ENCODE measurements at places on chromosomes 1 and 21. TPM values are rescaled to one million over a fixed set of nuclear protein-coding genes. Genes with fewer than 3 reads are reported as not detected.

- DNase-seq, result no peak
Observed at GRCh38 chr21:43834146-43834905, 30.7 kb upstream of the AGPAT3 start.

- DNase-seq, result no peak
Observed at GRCh38 chr1:58331156-58331555, 215.4 kb downstream of the OMA1 start.

DNA sequence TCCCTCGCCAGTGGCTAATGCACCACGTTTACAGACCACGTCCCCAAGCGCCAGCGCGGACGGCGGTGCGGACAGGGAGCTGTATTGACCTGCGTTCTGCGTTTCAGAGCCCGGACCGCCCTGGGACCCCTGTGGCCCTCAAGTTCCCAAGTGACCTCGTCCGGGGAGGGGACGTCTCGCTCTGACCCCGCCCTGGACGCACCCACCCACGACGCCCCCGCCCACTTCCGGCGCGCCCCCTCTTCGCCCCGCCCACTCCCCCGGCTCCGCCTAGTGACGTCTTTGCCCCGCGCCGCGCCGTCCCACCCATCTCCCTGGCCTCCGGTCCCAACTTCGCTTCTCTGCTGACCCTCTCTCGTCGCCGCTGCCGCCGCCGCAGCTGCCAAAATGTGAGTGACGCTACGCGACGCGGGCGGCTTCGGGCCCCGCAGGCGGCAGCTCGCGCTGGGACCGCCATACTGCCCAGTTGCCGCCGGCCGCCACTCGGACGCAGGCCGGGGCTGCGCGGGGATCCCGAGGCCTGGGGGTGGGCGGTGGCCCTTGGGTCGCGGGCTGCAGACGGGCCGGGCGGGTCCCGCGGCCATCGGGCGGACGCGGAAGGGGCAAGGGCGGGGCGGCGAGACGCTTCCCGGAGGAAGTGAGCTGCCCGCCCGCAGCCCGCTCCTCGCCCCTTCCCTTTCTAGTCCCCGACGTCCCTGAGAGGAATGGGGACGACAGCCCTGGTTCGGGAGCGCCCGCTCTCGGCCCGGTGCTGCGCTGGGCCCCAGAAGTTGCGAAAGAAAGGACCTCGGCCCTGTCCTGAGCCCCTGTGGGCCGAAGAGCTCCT, at the start of gene VAMP3:
Gene VAMP3, plus strand, starts transcription at position 300 of the 826 bp plus-strand sequence. Its CDS starts 88 bp downstream, at position 388.
- peak; percentile 91 for DNase-seq

DNA sequence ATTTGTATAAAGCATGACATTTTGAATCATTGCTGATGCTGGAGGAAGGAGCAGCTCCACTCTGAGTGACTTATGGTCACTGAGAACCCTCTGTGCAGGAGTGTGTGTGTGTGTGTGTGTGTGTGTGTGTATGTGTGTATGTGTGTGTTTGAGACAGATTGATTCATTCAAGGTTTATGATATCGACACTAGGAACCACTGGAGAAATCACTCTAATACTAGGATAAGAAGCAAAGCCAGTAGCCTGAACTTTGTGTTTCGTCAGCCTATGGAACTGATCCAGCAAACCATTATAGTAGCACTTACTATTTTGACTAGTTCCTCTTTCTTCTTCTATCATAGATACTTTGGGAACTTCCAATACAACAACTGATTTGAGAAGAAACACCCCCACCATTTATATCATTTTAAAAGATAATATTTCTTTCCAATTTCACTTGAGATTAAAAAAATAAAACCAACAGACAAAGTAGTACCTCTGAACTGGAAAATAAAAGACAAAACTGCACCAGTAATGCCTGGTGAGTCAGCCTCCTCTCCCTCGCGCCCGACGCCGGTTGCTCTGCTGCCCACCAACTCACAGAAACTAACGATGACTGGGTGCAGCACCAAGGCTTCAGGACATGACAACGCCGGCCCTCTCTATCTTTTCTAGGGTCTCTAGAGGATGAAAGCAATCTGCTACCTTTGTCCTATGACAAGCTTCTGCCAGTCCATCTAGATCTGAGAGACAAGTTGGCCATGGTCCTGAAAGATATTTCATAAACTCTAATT, 20.9 kb downstream of the SLAMF1 start:
- DNase-seq, result no peak

DNA sequence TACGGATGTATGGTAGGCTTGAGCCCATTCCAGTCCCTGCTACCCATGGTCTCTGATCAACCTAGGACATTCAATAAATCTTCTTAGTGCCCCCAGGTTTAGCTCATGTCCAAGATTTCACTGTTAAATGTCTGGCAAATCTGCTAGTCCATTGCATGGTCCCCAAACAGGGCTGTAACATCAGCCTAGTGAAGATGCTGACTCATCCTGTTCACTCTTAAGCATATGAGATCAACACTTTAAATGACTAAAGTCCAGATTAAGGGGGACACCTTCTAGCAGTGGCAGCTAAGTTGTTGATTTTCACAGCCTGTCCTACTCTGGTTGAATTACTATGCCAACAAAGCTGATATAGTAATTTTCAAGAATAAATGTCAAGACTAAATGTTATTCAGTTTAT, 46.5 kb upstream of the NUF2 start:
- no peak for DNase-seq

GRCh38 chr1:72579629-72580028, 297.3 kb upstream of the NEGR1 start:
- no peak for DNase-seq

DNA sequence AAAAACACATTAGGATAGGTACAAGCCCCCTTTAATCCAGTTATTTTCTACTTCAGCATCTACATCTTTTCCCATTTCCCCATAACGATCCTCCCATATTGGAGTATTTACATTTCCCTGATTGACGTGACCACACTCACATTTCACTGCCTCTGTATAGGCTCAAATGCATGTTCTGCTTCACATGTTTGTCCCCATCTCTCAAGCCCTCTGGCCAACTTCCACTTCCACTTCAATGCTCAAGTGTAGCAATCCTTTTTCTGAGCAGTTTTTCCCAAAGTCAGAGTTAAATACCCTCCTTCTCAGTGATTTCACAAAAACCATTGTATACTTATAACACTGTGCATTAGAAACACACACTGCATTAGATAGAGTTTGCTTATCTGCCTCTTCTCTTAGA, 61.8 kb upstream of the TTLL7 start:
- DNase-seq, result no peak

DNA sequence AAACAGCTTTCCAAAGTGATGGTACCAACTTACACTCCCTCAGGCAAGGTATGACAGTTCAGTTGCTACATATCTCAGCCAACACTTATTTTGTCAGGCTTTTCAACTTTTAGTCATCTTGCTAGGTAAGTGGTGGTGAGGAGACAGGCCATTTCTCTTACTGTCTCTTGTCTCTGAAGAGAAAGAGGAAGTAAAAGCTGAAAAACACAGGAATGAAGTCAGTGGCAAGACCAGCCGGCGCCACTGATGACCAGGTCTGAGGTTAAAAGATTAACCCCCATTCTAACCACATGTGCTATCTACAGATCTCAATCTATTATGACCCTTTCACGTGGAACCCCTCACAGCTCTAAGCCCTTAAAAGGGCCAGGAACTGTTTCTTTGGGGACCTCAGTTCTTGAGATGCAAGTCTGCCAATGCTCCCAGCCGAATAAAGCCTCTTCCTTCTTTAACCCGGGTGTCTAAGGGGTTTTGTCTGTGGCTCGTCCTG, 4.2 kb downstream of the ADCY10 start:
- DNase-seq, result no peak

DNA sequence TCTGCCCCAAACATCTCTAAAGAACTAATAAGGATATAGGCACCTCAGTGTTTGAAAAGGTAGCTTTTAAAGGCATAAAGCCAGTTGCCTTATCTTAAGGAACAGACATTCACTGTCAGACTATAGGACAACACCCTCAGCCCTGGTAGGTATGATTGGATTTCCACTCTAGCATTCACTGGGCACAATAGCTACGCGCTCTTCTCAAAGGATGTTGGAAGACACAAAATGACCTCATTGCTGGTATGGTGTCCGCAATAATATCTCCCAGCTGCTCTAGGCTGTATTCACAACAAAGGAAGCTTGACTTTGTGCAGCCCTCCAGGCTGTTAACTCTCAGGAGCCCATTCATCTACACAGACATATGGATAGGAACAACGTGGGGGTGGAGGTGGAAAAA, 119.4 kb upstream of the CXADR start:
- DNase-seq, result no peak

DNA sequence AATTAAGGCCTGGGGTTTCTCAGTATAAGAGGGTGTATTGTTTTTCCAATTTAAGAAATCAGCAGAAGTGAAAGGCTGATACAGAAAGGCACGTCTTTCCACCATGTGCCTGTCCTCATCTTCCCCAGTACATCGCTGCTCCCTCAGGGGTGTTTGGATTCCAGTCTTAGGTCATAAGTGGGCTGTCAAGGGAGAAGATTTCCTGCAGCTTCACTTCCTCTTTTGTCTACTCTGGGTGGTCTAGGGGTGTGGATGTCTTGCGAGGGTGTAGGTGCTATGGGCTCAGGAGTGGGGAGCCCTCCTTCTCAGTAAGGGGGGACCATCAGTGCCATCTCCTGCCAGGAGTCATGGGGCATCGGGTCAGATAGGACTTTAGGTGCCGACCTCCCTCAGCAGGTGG, 999.8 kb upstream of the NCAM2 start:
- no peak for DNase-seq

DNA sequence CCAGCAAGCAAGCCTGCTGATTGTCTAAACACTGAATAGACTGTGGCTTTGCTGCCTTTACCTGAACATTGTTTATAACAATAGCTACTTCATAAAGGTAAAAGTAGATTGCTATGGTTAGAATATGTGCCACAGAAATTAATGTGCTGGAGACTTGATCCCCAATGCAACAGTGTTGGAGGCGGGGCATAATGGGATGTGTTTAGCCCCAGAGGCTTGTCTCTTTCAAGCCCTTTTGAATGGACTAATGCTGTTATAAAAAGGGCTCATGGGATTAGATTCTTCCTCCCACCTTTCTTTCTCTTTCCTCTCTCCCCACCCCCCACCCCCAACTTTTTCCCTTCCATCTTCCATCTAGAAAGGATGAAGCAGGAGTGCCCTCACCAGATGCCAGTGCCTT, 80.2 kb upstream of the PPP2R5A start:
- no peak for DNase-seq

DNA sequence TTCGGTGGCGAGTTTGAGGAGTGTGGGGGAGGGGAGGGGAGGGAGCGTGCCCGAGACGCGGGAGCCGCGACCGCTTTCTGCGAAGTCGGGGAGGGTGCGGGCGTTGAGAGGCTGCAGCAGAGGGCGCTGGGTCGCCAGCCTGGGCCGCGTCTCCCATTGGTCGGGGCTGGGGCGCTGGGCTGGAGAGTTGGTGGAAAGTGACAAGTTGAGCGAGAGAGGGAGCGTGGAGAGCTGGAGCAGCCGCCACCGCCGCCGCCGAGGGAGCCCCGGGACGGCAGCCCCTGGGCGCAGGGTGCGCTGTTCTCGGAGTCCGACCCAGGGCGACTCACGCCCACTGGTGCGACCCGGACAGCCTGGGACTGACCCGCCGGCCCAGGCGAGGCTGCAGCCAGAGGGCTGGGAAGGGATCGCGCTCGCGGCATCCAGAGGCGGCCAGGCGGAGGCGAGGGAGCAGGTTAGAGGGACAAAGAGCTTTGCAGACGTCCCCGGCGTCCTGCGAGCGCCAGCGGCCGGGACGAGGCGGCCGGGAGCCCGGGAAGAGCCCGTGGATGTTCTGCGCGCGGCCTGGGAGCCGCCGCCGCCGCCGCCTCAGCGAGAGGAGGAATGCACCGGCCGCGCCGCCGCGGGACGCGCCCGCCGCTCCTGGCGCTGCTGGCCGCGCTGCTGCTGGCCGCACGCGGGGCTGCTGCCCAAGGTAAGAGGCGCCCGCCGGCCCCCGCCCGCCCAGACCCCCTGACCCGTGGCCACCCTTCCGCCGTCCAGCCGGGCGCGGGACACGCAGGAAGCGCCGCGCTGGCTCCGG, at the start of gene ROR1:
Gene ROR1, plus strand, starts transcription at position 203 of the 802 bp plus-strand sequence.
- DNase-seq, result peak; percentile 94

DNA sequence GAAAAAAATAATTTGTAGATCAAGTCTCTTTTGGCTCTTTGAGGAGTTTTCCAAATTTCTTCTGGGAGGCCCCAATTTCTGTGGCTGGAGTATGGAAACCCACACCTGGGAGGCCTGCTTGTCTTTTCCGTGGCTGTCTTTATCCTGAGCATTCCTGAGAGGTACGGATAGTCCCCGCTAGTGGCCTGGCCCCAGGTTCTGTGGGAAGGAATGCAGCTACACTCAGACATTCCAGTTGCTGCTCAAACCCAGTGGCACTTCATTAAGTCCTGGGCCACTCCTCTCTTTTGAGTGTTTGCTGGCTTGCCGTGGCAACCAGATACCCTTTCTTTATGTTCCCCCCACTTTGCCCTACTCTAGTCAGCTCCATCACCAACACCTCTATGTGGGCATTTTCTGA, 310.4 kb downstream of the ASTN1 start:
- no peak for DNase-seq

DNA sequence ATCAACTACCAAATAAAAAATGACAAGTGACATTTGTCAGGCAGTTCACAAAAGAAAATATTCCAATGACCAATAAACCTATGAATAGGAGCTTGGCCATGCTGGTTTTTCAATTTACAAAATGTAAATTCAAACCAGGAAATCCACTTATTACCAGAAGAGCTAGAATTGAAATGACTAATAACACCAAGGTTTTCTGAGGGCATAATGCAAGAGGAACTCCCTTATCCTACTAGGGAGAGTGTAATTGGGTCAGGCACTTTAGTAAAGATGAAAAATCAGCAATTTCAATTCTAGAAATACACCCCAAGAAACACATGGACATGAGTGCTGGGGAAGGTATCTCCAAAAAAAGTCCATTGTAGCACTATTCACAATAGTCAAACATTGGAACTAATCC, 16.7 kb upstream of the TIAM1 start:
- no peak for DNase-seq

DNA sequence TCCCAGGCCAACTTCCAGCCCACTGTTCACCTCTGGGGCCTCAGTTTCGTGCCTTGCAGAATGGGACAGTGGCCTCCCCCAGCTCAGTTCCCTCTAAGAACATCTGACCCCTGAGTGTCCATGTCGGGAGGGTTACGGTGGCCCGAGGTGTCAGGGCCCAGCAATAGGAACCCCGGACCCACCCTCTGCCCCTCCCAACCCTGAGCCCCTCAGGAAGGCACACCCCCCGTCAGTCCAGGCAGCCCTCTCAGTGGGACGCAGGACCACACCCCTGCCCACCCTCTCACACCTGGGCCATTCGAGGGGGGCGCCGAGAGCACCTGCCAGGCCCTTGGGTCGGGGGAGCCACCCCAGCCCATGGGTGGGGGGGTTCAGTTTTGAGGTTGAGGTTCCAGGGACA, 447 bp downstream of the TTC34 start:
- DNase-seq, result no peak

- no peak for DNase-seq
Observed at GRCh38 chr1:90650401-90650800, 66.7 kb downstream of the BARHL2 start.

GRCh38 chr1:240109920-240110636, 18.4 kb downstream of the FMN2 start:
- DNase-seq, result no peak

Gene ICOSLG
- polyA plus RNA-seq, result not detected

Gene NLRP3
- not detected for polyA plus RNA-seq

Gene DAB1
- 32.5 TPM for polyA plus RNA-seq

Gene OR10K1
- not detected for polyA plus RNA-seq

Gene CHIA
- not detected for polyA plus RNA-seq

Gene TAL1
- 0.55 TPM for polyA plus RNA-seq

Gene TNFSF18
- polyA plus RNA-seq, result not detected

Measured in cardiac muscle cell (in vitro differentiated cells and primary cell).